ENCODE measurements at places on chromosomes 5 and 9.

GRCh38 chr5:116520771-116521170, 53.9 kb downstream of the SEMA6A start:
- no peaks in the 10 kb centered on the region for H3K36me3 ChIP-seq
- no peak overlapping the region for H3K27ac ChIP-seq
- no peak for DNase-seq
- H3K4me3 ChIP-seq, result no peak overlapping the region
- H3K27me3 ChIP-seq, result no peaks in the 10 kb centered on the region
- peaks cover 11% of the 10 kb centered on the region for H3K4me1 ChIP-seq

- H3K36me3 ChIP-seq, result no peaks in the 10 kb centered on the region
- no peak for DNase-seq
- no peaks in the 10 kb centered on the region for H3K27me3 ChIP-seq
- no peak overlapping the region for H3K27ac ChIP-seq
Measured at GRCh38 chr5:136598802-136599404, 233.6 kb upstream of the TRPC7 start.

DNA sequence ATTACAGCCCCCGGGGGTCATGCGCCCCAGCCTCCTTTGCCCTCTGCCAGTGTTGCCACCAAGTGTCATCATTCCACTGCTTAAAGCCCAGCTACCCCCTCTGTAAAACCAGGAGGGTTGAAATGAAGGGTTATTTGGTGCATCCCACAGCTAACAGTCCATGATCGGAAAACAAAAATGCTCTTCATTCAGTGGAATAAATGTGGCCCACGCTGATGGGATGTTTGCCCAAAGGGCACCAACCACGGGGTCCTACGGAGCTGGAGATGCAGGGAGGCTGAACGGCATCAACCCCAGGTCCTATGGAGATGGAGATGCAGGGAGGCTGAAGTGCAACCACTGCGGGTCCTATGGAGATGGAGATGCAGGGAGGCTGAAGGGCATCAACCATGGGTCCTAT, 218.5 kb upstream of the IRX1 start:
- no peaks in the 10 kb centered on the region for H3K27me3 ChIP-seq
- no peaks in the 10 kb centered on the region for H3K4me1 ChIP-seq
- no peak overlapping the region for H3K27ac ChIP-seq

GRCh38 chr5:115983519-115983918, 21.2 kb downstream of the LVRN start:
- DNase-seq, result no peak
- H3K4me1 ChIP-seq, result no peaks in the 10 kb centered on the region
- no peaks in the 10 kb centered on the region for H3K36me3 ChIP-seq

GRCh38 chr9:95008151-95008771, 281.8 kb downstream of the AOPEP start:
- no peak overlapping the region for H3K27ac ChIP-seq
- H3K27me3 ChIP-seq, result no peaks in the 10 kb centered on the region
- no peaks in the 10 kb centered on the region for H3K4me1 ChIP-seq
- peaks cover 40% of the 10 kb centered on the region for H3K36me3 ChIP-seq
- no peak overlapping the region for H3K4me3 ChIP-seq

All from neuronal stem cell (in vitro differentiated cells).